ENCODE measurements at places on chromosomes 3 and 15.

GRCh38 chr3:18402239-18402799 is 22.8 kb downstream of the SATB1 start:
- DNase-seq, result no peak

- no peak for DNase-seq
Measured at GRCh38 chr3:142004025-142004424, 127.6 kb downstream of the ATP1B3 start.

DNA sequence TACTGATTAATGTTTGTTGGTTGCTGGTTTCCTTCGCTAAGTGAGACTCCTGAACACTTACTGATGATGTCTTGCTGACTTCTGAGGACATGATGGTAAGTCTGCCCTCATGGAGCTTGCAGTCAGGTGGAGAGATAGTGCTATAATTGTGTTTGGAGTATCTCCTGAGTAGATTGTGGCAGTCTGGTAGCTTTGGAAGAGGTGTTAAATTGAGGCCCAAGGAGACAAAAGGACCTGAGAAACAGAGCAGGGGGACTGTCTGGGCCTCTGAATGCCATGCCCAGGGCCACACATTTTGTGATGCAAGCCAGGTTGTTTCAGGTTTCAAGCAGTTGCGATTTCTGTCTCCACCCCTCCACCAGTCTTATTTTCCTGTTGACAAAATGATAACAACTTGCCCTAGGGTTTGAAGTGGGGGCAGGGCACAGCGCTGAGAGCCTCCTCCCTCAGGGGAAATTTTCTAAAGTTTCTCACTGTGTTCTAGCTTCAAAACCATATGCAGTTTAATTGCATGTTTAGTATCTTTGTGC is 16.7 kb downstream of the SMAD3 start:
- no peak for DNase-seq

GRCh38 chr15:52288051-52288942 is 7.3 kb downstream of the MYO5C start:
- DNase-seq, result no peak

GRCh38 chr3:45453083-45453482 is 64.7 kb downstream of the LARS2 start:
- no peak for DNase-seq

GRCh38 chr3:60531759-60532158 is 719.5 kb downstream of the FHIT start:
- DNase-seq, result no peak

- DNase-seq, result no peak
Measured at GRCh38 chr3:120649830-120650233, 32.2 kb downstream of the HGD start.

DNA sequence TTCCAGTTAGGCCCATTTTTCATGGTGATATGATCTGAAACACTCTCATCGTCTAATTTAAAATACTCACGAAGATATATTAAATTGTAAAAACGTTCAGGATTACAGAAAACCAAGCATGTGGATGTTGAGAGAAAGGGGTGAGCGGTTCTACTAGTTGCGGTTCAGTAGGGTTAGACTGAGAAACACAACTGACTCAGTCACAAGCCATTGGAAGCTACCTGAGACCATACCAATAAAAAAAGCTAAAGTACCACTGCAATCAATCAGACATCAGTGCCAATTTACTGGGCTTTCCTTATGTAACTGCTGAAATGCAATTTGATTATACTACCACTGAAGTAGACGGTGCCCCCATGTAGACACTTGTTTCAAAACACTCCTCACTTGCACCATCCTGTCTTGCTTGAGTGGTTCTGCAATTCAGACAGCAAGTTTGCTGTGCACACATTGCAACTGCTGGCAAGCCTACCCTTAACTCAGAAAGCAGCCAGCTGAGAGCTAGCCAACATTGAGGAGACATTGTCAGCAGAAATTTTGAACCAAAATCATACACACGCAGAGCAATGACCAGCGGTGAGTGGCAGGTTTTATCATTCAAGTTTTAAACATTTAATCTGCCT is 368.7 kb upstream of the ARHGEF26 start:
- DNase-seq, result no peak

DNA sequence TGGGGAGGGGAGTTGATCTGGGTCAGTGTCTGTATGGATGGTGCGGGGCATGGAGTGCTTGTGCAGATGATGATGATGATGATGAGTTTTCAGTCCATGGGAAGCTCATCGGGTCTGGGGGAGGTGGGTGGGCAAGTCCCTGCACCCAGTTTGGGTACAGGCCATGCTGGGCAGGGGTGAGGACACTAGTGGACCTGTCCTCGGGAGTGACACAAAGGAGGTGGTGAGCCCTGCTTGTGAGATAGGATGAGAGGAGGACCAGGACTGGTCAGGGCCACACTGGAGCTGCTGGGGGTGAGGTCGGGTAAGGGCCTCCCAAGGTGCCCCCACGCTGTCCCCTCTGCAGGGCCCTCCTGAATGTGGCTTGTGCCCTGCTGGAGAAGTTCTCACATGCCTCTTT is 177.9 kb downstream of the APBA2 start:
- no peak for DNase-seq

DNA sequence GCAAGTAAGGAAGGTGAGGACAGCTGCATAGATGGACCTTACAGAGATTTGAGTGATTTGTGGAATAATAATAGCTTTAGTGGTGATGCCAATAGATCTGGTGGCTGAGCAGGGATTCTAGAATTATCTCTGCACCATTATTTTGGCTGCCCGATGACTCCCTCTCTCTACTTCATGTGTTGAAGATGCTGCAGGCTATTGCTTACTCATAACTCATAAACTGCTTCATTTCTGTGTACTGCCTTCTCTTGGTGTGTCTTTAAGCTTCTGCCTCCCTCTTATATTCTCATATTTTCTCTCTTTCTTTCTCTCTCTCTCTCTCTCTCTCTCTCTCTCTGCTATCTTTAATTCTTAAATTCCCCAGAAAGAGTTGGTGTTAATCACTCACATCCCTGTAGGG is 256.0 kb upstream of the TRIM42 start:
- no peak for DNase-seq

- no peak for DNase-seq
Measured at GRCh38 chr15:82647835-82648256, 683 bp upstream of the CPEB1 start.

DNA sequence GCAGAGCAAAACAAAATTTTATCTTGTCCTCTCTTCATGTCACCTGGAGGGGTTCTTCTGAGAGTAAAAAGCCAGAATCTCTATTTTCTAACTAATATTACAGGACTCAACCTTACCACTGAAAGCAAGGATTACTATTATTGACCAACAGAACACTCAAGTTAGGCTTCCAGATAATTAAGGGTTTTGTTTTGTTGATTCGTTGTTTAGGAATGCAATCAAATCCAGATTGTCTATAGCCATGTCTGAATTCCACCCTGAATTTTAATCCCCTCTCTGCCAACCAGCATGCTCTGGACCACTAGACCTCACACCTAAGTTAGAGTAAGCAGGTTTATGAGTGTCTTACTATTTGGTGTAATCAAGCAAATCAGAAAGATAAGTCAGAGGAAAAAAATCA is 90.7 kb downstream of the PEAK1 start:
- no peak for DNase-seq

DNA sequence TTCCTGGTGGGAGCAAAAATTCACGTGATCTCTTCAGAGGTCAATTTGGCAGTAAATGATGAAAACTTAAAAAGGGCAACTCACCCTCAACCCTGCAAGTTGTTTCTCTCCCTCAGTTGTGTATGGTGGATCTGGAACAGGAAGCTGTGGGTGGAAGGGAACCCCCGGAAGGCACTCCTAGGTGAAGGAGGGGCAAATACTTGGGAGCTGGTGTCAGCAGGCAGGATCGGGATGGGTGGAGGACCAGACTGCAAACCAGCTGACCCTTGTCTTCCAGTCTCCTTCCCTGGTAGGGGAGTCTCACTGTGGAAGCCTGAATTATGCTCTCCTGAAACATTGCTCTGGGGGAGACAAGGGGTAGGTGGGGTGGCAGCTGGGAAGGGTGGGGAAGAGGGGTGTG is 33.5 kb downstream of the PRR23E start:
- no peak for DNase-seq

DNA sequence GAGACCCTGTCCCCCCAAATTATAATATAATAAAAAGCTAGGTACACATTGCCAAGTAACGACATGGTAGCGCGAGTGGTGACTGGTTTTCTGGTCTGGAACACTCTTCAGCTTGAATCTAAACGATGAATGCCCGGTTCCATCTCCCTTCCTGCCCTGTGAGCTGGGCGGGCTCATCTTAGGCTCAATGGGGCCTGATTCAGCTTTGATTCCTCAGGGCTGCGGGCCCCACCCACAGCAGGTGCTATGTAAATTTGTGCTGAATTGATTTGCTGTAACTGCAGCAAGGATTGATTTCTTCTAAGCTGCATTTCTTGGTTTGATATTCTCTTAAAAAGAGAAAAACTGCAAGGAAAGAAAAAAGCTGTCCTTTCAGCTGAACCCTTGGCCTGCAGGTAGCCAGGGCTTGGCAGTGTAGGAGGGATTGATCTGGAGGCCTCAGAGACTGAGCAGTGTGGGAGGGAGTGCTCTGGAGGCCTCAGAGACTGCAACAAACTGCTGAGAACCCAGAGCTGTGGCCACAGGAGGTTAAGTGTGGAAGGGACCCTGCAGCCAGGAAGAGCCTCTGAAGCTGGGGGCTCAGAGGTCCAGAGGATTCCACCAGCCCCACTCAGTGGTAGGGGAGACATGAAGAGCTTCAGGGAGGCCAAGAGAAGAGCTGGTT is 231.6 kb downstream of the XXYLT1 start:
- no peak for DNase-seq

GRCh38 chr3:72011485-72011884 is 226.5 kb upstream of the PROK2 start:
- DNase-seq, result no peak

DNA sequence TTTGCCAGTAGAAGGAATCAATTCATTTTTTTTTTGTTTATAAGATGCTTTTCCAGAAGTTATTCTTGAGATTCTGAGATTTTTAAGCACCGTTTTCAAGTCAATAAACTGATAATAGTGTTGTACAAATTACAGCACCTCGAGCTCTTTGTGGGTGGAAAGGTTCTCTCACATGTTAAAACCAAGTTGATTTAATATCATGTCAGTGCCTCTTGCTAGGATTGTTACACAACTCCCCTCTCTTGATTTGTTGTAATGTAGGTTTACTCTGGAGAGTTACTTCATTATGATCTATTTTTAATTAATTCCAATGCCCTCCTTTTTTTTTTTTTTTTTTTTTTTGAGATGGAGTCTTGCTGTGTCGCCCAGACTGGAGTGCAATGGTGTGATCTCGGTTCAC is 25.8 kb upstream of the UBXN7 start:
- no peak for DNase-seq

GRCh38 chr3:60277361-60277800 is 973.9 kb downstream of the FHIT start:
- DNase-seq, result no peak

- no peak for DNase-seq
Measured at GRCh38 chr15:67796196-67797127, 28.8 kb upstream of the SKOR1 start.

DNA sequence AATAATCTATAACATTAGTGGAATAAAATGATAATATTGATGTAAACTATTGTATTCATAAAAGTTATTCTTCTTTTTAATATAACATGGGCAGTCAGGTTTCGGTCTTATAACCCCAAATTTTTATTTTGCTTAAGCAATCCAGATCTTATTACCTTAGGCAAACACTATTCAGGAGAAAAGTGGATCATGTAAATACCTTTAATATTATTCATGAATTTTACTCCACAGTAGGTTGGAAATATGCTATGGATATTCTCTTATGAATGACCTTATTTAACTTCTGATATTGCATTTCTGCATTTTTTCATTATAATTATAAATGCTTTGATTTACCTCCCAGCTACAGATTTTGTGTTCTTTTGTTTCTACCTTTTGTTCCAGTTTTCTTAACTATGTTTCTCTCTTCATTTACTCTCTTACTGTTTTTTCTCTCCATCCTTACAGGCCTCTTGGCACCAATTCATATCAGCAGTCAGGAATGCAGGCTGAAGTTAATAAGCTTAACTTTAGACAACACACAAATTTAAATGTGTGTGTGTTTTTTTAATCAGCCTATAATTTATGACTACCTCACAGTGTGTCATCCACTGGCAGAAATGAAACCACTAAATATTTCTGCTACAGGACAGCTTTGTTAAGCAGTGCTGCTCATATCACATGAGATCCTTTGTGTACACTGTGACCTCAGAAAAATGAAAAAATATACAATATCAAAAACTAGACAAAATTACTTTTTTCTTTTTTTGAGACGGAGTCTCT is 111.0 kb downstream of the NSUN3 start:
- no peak for DNase-seq

DNA sequence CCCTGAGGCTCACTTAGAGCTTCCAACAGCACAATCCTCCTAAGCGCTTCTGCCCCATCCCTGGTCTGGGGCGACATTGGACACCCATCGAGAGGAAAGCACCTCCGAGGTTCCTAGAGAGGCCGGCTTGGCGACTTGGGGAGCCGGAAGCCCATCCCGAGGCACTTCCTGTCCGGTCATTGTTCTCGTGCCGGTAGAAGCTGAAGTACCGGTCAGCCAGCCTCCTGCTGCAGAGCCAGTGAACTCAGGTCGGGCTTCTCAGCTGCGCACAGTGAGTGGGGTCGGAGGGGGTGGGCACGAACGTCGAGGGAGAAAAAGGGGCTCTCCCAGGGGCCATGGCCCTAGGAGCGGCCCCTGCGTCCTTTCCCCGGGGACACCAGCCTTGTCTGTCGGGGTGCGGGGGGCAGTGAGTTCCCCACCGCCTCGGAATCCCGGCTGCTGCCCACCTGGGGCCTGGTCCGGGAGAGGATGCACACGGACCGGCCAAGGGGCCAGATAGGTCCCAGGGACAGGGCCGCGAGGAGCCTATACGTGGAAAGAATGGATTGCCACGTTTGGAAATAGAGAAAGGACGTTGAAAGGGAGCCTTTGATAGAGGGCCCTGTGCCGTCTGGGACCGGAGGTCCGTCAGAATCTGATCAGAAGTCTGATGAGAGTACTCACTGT is at the start of gene ZNF35:
Gene ZNF35, plus strand, starts transcription at position 169 of the 666 bp plus-strand sequence. CDS start 2,336 bp downstream, outside the sequence.
- DNase-seq, result peak; percentile 75

DNA sequence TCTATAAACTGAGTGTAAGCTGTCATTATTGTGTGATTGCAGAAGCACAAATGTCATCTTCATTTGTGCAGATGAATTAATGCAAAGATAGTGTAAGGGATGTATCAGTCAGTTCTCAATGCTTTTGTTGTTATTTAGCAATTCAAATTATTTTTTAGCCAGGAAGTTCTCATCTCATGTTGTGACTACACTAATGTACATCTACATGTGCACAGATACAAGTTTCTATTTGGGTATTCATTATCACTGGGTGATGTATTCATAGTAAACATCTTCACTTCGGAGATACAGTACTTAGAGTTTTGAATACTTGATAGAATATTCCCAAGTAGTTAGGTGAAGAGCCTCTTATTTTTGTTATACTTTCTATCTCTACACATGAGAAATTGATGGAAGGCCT is 11.1 kb downstream of the EIF2A start:
- no peak for DNase-seq
